ENCODE measurements at places on chromosomes 5 and 9. TPM values are rescaled to one million over a fixed set of nuclear protein-coding genes. Genes with fewer than 3 reads are reported as not detected.
A peak's percentile ranks its signal among the peaks of the same experiment; 100 is the strongest.

- DNase-seq, result peak; percentile 58
These were observed 261.0 kb downstream of the SEMA5A start for GRCh38 chr5:9284781-9285307.

DNA sequence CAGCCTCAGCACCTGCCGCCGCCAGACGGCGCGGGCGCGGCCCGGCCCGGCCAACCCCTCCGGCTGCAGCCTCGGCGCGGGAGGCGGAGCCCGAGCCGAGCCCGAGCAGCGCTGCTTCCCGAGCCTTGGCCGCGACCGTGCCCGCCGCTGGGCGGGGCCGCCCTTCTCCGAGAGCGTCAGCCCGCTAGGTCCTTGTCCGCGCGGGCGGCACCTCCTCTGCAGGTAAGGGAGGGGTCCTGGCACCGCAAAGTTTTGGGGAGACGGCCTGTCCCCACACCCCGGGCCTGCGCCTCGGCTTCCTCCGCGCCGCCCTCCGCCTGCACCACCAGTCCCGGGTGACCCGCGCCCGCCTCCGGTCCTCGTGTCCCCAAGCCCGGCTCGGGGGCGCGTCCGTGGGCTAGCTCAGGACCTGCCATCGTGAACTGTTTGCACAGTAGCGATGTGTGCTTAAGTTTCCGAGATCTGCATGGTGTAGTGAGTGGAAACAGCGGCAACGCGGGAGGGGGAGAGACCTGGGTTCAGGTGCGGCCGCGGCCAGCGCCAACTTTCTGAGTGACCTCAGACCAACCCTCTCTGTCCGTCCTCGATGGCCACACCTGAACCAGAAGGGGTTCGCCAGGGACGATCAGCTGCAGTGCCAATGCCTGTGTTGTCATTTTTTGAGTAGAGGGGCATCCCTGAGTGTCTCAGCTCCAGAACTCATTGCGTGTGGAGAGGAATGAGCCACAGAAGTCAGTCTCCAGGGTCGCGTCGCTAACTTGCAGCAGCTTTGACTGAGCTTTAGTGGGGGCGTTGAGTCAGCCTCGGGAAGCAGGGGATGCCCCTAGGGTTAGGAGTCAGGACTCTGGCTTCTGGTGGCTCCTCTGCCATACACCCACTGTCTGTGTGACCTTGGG is at the start of gene FRMPD1:
TSS of gene FRMPD1 (plus strand) at position 82 of the 896 bp plus-strand sequence. CDS start 41,688 bp downstream, outside the sequence.
- DNase-seq, result peak; percentile 14

Gene PCDHB11
- under 0.01 TPM for total RNA-seq

DNA sequence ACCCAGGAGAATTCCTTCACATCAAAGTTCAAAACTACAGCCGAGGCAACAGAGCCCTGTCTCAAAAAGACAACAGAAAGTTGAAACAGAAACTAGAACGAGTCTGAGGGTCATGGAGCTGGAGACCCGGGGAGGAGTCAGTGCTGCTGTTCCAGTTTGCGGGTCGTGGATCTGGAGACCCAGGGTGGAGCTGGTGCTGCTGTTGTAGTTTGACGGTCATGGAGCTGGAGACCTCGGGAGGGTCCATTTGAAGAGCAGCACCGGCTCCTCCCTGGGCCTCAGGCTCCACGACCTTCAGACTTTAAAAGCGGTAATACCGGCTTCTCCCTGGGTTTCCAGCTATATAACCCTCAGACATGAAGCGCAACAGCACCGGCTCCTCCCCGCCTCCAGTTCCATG is 13.0 kb upstream of the LCN15 start:
- no peak for DNase-seq

Gene ADGRD2
- total RNA-seq, result not detected

Gene ANGPTL2
- total RNA-seq, result 14.7 TPM

DNA sequence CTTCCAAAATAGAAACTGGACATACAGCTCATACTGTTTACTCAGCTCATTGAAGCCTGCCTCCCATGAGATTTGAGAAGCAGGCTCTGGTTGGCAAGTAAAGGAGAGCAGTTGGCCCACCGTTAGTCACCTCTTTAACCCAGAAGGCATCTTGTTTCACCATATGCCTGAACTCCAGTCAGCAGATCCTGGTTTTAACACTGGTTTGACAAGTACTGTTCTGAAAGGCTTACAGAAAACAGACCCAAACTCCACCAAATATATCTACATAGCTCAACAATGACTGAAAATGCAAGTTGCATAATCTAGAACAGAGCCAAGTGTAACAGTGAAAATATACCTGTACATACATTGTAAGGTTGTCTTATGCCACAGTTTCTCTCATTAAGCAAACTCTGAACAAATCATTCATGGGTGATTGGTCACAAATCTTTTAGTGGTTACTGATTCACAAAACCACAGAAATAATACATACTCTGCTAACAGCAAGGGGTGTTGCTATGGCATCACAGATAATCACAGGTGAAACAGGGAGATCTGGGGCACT is 198.8 kb downstream of the BNC2 start:
- peak; percentile 83 for DNase-seq

- DNase-seq, result no peak
These were observed 18.9 kb upstream of the GHR start for GRCh38 chr5:42404366-42404765.

Gene PTCH1
- total RNA-seq, result 5.3 TPM

DNA sequence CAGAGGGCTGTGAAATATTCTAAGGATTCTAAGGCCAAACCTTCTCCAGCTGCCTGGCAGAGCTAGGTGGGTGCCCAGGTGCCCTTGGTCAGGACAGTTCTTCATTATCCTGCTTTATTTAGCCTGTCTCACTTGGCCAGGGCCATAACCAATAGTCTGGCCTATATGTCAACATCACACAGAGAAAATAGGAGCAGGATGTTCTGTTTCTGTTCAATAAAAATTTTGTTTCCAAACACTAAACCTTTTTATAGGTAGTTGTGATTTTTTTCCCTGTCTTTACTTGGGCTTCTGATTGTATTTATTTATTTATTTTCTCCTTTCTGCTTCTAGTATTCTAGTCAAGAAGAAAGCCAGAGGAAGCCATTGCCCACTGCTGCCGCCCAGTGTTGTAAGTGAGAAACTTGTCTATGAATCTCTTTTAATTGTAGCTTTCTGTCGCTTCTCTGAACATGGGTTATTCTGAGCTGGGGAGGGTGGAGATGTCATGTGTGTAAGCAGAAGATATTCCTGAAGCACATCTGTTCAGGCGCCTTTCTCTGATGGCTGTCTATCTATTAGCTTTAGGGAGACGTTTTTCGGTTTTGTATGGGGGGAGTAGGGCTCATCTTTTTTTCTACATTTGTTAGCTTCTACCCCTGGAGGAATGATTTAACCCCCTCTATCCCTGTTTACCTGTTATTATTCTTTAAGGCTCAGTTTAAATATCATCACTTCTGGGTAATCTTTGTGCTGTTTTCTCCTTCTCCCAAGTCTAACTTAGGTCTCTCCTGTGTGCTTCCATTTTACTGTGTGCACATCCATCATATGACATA is 97.1 kb downstream of the UNC13B start:
- DNase-seq, result peak; percentile 66

Gene ARL10
- total RNA-seq, result 3.6 TPM

GRCh38 chr5:169435506-169436229 is 134.7 kb upstream of the SLIT3 start:
- DNase-seq, result no peak

- DNase-seq, result peak; percentile 60
These were observed 71.5 kb downstream of the TRIM36 start for GRCh38 chr5:115098041-115098702.

- DNase-seq, result no peak
These were observed 24.3 kb downstream of the NIPSNAP3B start for GRCh38 chr9:104788251-104788650.

DNA sequence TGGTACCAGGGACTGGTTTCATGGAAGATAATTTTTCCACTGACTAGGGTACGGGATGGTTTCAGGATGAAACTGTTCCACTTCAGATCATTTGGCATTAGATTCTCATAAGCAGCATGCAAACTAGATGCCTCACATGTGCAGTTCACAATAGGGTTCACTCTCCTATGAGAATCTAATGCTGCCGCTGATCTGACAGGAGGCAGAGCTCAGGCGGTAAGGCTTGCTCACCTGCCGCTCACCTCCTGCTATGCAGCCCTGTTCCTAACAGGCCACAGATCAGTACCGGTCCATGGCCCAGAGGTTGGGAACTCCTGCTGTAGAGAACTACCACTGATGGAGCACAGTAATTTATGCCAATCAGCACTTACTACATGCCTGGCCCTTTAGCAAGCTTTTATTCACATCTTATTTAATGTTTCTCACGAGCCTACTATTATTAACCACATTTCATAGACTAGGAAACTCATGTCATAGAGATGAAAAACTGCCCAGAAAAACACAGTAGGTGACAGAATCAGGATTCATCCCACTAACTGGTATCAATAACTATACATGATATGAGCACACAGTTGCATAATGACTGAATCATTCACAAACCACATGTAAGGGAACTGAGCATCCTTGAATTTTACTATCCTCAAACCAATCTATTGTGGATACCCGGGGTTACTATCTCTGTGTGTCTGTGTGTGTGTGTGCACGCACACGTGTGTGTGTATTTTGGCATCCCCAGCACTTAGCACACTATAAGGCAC is 46.5 kb downstream of the SVEP1 start:
- peak; percentile 28 for DNase-seq
